ENCODE measurements at places on chromosomes 2 and 18.

- DNase-seq, result no peak
Observed at GRCh38 chr18:46243095-46243494, 138.9 kb downstream of the HAUS1 start.

GRCh38 chr18:70028734-70029133 is 81.1 kb upstream of the CD226 start:
- no peak for DNase-seq

GRCh38 chr2:100641125-100641435 is 78.3 kb downstream of the PDCL3 start:
- no peak for DNase-seq

DNA sequence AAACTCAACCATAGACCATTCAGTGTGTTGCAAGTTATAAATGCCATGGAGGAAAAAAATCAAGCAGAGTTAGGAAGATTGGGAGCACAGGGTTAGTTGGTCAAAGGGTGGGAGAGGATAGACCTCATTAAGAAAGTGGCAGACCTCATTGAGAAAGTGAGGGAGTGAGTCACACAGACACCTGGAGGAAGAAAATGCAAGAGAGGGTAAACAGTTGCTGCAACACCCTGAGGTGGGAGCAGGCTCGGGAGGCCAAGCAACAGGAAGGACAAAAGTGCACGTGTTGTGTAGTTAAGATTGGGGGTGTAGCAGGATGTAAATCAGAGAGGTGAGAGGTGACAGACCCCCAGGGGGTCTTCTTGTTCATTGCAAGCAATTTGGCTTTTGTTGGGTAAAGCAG is 6.4 kb downstream of the IL1RL1 start:
- no peak for DNase-seq

- no peak for DNase-seq
Observed at GRCh38 chr2:177282181-177282641, 17.7 kb upstream of the NFE2L2 start.

- peak; percentile 29 for DNase-seq
Observed at GRCh38 chr18:13302457-13303225, 84.1 kb downstream of the LDLRAD4 start.

DNA sequence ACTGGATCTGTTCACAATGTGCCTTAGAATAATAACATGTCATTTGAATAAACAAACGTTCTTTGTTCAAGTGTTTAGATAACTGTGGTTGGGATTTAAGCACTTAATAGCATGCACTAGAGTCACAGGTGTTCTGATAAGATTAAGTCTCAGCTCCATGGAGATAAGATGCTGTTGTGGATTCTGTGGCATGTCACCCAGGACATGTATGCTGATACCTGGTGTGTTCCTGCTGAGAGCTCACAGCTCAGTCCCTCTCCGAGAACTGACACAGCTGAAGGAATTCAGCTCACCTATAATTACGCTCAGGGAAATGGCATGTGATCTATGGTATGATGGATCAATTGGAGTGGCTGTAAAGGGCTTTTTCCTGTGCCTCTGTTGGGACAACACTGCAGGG is 75.4 kb upstream of the ST6GAL2 start:
- DNase-seq, result no peak

GRCh38 chr2:181095486-181095885 is 115.1 kb downstream of the UBE2E3 start:
- DNase-seq, result no peak

DNA sequence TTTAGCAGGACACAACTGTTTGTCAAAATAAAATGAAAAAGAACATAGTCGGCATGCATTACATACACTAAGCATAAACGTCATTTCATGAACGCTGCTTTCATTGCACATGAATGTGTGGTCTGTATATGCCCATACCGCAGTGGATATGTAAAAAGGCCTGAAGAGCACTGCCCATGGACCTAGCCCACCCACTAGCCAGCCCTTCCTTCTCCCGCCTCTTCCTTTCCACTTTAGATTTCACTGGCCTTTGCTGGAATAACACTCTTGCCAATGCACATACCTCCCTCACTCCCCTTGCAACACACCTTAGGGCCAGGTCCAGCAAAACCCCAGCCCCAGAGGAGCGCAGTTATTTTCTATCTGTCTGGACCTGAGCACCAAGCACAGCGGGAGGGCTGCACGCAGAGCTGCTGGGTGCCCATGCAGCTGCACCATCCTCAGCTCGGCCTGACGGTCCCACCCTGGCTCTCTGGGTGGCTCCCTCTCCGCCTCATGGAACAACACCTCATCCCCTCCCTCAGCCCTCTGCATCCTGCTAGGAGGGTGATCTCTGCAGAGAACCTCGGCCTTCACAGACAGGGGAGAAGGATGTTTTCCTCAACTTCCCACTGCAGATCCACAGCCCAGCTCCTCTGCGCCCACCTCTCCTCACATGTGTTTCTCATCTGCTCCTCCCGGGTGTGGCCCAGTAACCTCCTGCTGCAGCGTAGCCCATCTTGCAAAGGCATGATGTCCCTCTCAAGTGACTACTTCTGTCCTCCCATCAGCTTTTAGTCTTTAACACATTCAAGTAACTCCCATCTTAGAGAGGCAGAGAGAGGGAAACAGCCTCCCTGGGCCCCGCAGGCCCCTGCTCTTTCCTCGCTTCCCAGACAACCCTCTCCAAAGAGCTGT is 72.7 kb downstream of the FBXO15 start:
- DNase-seq, result no peak

DNA sequence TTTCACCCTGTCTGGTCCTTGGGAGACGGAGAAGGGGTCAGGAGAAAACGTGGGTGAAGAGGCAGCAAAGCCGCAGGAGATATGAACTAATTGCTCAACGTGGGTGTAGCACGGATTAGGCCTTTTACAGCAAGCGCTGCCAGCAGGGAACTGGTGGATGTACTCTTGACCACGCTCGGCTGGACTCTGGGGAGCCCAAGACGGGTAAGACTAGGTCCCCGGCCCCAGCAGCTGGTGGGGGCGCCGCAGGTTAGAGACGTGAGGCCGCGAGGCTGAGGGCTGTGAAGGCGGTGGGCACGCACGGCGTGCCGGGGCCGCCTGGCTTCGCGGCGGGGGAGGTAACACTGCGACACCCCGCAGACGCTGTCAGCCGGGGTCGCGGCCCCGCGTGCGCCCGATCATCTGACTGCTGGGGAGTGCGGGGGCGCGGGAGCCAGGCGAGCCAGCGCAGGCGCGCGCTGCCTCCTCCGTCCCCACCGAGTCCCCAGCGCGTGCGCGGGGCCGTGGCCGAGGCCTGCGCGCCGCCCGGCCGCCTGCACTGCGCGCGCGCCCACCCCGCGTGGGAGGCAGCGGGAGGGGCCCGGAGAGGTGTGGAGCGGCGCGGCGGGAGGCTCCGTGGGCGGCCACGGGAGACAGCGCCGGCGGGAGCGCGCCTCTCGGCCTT is at the start of gene CLIP4:
TSS of gene CLIP4 (plus strand) at position 470 of the 664 bp plus-strand sequence. CDS start 5,974 bp downstream, outside the sequence.
- DNase-seq, result no peak

DNA sequence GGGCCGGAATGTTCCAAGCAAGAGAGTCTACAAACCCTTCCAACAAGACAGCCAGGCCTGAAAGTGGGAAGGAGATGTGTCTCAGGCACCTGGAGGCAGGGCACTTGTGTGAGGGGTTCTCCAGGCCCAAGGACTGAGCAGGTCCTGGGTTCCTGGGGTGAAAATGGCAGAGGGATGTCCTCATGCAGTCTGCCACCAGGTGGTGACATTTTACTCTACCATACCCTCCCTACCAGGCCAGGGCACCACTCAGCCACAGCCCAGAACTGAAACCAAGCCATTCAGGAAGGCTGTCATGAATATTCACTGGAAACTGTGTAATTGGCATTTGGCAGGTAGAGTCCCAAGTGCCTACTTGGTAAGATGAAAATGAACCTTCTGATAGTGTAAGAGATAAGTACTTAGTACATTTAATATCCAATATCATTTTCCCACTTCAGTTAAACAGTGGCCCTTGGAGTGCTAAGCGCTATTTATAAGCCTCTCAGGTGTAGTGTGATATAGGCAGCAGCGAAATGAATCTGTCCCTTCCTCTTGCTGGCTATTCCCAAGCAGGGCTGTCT is 185.1 kb downstream of the MYO5B start:
- peak; percentile 57 for DNase-seq

DNA sequence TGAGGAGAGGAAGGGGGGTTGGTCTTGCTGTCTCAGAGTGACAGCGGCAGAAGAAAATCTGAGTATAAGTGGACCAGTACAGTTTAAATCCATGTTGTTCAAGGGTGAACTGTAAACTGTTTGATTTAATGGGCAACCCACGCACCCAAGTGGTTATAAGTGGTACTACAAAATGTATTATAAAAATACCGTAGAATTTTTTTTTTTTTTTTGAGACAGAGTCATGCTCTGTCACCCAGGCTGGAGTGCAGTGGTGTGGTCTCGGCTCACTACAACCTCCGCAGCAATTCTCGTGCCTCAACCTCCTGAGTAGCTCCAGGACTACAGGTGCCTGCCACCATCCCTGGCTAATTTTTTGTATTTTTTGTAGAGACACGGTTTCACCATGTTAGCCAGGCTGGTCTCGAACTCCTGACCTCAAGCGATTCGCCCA is 2.1 kb upstream of the CHCHD5 start:
- peak; percentile 83 for DNase-seq

Measured in NCI-H1694 treated with DMSO at 0.1 percent for 48 hours (cell line).